ENCODE measurements at places on chromosomes 3 and 15.

- no peak for DNase-seq
These were observed 72.6 kb downstream of the NPTN start for GRCh38 chr15:73560501-73561117.

GRCh38 chr3:69746119-69746518 lies 6.9 kb downstream of the MITF start:
- no peak for DNase-seq

- no peak for DNase-seq
These were observed 96.3 kb upstream of the CHRM5 start for GRCh38 chr15:33871980-33872379.

- DNase-seq = peak; percentile 56
These were observed 166.2 kb upstream of the ROBO2 start for GRCh38 chr3:76873532-76874242.

GRCh38 chr15:41790169-41790568 lies 15.9 kb downstream of the MAPKBP1 start:
- no peak for DNase-seq

DNA sequence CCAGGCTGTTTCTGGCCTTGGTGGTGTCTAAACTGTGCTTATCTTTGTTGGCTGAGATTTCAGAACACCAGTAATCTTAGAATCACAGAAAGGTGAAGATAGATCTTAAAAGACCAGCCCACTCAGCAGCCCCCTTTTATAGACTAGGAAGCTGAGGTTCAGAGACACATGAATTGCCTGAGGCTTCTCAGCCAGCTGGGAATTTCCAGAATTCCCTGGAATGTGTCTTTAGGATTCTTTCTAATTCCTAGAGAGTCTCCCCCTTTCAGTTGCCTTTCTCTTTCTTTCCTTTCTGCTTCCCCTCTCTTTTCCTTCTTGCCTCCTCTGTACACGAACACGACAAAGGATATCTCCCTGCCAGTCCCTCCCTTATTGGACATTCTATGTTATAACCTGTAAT lies 19.5 kb downstream of the ANKUB1 start:
- DNase-seq = no peak

DNA sequence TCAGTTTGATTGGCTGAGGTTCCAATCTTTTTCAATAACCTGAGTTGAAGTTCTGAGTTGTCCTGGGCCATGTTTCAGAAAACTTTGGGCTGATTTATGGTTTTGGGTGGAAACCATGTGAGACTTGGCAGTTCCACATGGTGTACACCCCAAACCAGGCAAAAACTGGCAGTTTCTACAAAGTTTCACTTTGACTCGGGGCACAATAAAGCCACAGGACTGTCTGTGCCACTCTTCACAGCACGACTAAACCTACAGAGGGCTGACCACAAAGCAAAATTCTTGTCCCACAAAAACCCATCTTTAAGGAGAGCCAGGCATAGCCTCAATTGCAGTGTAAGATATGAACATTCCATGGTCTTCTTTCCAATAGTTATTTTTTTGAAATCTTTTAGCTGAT lies 155.0 kb downstream of the DUT start:
- no peak for DNase-seq

DNA sequence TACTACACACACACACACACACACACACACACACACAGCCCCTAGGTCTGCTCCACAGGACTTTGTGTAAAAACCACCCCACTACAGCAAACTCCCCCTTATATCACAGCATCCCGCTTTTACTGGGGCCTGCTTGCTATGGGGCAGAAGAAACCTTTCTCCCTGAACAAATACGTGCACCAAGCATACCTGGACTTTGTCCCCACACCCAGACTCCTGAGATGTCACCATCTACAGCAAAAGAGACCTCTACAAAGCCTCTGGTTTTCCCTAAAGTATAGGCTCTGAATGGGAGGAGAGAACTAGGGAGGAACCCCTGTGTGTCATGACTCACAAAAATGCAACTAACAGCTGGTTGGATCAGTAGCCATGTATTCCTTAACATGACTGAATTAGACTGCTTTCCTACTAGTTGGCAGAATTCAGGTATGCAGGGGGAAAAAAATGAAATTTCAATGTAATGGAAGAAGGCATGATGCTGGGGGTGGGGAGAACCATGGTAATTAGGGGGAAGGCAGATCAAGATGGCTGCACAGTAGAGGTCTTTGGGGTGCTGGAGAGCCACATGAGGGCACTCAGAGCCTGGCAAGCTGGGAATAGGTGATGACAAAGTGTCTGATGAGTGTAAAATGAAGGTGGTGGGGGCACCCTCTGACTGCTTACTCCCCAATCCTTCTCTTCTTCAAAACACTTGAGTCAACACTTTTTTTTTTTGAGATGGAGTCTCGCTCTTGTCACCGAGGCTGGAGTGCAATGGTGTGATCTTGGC lies 45.9 kb downstream of the DAPK2 start:
- no peak for DNase-seq

GRCh38 chr3:45333549-45333948 lies 54.8 kb upstream of the LARS2 start:
- no peak for DNase-seq

- peak; percentile 65 for DNase-seq
These were observed 26.9 kb downstream of the BMF start for GRCh38 chr15:40081691-40082194.

DNA sequence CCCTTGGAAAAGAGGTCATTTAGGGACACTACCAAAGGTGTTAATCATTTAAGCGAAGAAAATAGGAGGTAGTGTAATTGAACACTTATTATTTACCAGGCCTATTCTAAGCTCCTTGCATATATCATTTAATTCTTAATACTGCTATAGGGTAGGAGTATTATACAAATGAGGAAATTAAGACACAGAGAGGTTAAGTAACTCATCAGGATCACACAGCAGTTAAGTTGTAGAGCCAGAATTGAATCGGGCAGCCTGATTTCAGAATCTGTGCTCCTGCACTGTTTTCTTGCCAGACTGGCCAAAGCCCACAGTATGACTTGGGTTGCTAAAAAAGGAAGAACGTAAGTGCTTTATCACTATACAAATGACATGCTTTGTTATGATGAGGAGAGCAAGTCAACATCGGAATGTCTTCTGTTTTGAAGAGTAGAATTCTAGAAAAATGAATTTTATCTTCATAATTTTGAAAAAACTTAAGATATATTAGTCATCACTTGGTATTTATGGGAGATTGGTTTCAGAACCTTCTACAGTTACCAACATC lies 31.4 kb downstream of the HPS3 start:
- DNase-seq = no peak

DNA sequence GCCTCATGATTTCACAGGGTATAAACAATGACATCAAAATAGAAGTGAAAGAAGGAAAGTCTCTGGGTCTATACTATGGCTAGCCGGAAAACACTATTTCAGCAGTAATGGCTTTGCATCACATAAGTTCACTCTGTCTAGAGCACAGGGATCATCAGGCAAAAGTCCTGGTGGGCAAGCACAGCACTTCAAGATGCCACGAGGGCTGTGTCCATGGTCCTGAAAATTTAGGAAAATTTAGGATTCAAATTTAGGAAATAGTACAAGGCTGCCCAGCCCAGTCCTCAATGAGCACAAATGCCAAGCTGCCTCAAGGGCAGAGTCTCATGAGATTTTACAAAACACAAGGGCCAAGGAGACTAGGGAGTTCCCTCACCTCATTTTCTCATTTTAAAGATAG lies 54.1 kb downstream of the RORA start:
- no peak for DNase-seq

DNA sequence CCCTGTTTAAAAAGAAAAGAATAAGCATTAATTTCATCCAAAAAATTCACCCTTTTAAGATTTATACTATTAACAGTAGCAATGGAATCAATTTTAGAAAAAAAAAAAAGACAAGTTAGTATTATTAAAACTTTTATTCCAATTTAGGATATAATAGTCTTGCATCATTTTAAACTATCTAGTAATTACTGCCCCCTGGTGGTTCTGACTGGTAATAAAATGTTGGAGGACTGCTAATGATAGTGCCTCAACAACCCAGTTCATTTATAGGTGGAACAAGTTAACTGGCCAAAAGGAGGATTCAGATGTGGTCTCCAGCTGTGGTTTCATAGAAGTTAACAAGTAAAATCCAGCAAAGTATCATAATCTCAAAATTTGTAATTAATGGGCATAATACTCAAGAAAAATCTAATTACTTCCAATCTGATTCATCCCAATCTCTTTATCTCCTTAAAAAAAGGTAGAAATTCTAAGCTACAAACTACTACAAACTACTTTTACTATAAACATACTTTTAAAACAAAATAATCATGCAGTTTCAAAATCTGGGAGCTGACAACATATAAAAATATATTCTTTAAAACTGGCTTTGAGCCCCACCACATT lies 30.7 kb upstream of the WDR49 start:
- no peak for DNase-seq

GRCh38 chr15:66842710-66843441 lies 140.8 kb downstream of the SMAD6 start:
- peak; percentile 85 for DNase-seq

DNA sequence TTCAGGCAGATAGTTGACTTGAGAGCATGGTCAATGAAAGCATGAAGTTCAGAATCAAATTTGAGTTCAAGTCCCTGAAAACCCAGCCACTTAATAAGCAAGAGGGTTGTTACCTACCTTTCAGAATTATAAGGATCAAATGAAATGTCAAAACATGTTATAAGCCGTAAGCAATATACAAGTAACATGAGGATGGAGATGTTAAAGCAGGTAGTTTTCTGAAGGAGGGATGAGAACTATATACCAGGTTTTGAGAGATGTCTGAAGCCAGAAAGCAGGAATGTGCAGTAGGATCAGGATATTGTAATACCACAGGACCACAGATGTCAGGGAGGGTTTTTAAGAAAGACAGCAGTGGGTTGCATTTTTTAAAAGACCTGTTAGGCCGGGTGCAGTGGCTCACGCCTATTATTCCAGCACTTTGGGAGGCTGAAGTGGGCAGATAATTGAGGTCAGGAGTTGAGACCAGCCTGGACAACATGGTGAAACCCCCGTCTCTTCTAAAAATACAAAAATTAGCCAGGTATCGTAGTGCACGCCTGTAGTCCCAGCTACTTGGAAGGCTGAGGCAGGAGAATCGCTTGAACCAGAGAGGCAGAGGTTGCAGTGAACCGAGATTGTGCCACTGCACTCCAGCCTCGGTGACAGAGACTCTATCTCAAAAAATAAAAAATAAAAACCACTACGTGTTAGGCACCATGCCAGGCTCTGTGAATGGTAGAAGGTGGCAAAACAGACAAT lies 6.9 kb upstream of the EIF3J start:
- no peak for DNase-seq

GRCh38 chr3:52315006-52315405 lies 1.1 kb upstream of the DNAH1 start:
- no peak for DNase-seq

DNA sequence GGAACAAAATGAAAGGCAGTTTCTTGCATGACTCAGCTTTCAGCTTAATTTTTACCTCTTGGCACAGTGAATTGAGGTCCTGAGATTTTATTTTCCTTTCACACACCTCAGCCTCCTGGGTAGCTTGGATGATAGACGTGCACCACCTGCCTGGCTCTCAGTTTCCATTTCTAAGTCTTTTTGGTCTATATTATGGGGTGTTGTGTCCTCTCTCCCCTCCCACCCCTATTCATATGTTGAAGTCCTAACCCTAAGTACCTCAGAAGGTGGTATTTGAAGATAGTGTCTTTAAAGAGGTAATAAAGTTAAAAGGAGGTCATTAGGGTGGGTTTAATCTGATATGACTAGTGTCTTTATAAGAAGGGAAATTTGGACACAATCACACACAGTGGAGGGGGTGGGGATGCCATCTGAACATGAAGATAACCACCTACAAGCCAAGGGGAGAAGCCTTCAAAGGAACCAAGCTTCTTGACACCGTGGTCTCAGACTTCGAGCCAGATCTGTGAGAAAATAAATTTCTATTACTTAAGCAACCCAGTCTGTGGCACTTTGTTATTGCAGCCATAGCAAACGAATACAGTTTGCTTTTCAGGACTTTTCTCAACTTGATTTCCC lies 85.2 kb downstream of the STRIT1 start:
- no peak for DNase-seq

DNA sequence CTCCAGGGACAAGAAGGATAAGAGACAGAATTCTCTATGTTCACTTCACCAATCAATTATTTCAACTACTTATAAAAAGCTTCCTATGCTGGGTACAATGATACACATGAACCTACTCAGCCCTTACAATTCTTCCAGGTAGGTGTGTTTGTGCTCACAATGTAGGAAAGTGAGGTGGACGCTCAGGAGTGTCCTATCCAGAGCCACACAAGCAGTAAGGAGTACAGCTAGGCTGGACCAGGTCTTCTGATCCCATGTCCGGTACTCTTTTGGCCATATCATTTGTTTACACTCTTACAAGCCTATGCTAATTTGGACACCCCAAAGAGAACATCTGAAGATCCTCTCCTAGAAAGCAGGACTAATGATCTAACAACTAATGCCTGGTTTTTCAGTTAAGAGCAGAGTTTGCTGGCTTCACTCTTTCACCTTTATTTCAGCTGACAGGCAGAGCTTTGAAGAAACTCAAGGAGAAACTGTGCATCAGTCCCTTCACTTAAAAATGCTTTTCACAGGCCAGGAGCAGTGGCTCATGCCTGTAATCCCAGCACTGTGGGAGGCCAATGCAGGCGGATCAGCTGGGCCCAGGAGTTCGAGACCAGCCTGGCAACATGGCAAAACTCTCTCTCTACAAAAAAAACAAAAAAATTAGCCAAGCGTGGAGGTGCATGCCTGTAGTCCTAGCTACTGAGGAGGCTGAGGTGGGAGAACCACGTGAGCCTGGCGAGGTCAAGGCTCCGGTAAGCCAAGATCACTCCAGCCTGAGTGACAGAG lies 27.5 kb downstream of the IGF2BP2 start:
- DNase-seq = no peak

DNA sequence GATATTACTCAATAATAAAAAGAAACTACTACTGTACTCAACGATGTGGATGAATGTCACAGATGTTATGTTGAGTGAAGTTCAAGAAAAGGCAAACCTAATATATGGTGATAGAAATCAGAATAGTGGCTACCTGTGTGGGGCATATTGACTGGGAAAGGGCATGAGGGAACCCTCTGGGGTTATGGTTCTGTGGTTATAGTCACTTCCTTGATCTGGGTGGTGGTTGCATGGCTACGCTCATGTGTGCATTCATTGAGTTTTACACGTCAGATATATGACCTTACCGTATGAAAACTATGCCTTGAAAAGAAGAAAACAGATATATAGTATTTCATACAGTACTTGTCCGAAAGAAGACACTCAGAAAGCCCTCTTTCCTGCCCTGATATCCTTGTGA lies 331.0 kb upstream of the LRRFIP2 start:
- DNase-seq = no peak

- no peak for DNase-seq
These were observed 16.3 kb downstream of the BNC1 start for GRCh38 chr15:83268147-83268546.

Data from left lobe of liver (tissue), 2 donors.